ENCODE measurements at places on chromosomes 16 and 17.

DNA sequence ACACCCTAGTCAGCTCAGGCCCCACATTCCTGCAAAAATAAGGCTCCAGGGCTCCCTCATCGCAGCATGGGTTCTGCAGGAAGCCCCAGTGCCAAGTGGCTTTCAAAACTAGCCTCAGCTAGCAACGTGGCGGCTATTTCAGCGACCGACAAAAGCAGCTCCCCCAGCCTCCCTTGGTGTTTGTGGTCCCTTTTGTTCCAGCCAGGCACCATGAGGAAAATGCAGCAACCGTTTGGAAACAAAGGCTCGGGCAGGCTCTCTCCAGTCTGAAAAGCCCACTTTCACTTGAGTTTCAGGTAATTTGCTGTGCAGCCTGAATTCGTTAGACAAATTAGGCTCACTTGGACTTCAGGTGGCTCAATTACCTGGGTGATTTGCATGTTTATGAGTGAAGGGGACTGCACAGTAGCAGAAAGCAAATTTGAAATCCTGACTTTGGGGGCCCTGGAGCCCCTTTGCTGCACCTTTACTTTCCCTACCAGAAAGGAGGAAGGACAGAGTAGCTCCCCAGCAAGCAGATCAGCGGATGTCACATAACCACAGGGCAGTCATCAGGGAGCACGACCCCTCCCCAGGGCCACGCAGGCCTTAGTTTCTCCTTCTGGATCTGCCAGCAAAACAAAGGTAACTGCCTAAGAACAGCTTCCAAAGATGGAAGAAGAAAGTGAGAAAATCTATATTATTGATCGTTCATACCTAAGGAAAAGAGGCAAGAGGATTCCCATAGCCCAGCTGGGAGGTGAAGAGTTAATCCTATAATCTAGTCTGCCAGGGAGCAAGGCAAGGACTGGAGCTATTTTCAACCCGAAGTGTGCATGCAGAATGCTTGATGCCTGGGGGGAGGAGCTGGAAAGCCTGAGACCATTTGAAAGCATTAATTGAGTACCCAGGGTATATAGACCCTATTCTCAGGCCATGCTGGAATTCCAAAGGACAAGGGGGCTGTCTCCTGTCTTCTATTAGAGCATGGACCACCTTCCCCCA is 143.1 kb upstream of the SDK2 start:
- DNase-seq = no peak

- no peak for DNase-seq
Observed at GRCh38 chr16:11409398-11409797, 64.1 kb downstream of the RMI2 start.

GRCh38 chr16:12170103-12171040 is 193.8 kb downstream of the SNX29 start:
- no peak for DNase-seq

- DNase-seq = no peak
Observed at GRCh38 chr17:62848334-62848733, 40.2 kb upstream of the MARCHF10 start.

- DNase-seq = no peak
Observed at GRCh38 chr16:24348545-24349290, 92.6 kb downstream of the CACNG3 start.

- DNase-seq = no peak
Observed at GRCh38 chr17:83099086-83099555, 19.7 kb downstream of the METRNL start.

DNA sequence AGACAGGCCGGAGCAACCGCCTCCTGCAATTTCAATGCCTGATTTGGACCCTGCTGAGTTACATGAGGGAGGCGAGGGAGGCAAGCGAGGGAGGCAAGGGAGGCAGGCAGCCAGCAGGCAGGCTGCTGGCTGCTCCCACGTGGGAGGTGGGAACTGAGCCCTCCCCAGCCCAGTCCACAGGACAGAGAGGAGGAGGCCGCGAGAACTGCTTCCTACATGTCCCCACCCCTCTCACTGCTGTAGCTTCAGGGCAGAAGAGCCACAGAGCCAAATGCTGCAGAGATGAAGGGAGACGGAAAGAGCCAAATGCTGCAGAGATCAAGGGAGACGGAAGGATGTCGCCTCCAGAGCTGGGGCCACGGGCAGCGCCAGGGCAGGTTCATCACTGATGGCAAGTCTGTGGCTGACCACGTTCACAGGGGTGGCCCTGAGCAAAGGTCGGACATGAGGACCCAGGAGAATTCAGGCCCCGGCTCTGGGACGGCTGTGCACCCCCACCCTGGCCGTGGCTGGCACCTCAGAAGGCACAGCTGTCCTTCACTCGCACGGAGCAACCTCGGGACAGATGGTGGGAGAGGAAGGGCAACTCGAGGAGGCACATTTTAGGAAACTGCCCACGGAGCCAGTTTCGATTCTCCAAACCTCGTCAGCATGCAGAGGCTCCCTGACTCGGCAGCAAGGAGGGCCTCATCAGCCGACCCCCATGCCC is 21.5 kb downstream of the RPH3AL start:
- no peak for DNase-seq

DNA sequence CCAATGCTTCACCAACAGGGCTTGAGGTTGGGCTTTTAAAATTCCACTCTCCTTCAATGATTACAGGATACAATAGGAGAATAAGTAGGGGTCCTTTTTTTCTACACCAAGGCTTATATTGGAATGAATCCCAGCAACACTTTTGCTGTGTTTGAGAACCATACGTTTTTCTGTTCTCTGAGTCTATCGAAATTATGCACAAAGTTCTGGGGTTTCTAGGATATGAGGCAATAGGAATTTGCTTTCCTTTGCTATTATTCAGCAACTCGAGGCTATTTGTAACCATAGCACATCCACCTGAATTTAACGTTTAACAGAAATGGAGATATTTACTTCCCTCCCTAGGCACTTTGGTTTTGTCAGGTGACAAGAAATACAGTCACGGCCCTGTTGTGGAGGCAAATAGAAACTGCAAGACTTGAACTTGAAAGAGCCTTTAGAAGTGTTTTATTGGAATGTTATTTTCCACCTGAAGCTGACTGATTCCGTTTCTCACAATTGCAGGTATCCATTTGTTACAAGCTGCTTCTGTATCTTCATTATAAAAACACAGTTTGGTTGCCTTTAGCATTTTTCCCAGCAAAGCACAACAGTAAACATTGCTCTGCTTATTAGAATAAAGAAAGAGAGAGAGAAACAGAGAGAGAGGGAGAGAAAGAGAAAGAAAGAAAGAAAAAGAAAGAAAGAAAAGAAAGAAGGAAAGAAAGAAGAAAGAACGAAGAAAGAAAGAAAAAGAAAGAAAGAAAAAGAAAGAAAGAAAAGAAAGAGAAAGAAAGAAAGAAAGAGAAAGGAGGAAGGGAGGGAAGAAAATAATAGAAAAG is 109.6 kb downstream of the HS3ST3A1 start:
- no peak for DNase-seq

GRCh38 chr17:50133028-50133768 is 3.2 kb upstream of the SAMD14 start:
- peak; percentile 17 for DNase-seq

- DNase-seq = no peak
Observed at GRCh38 chr17:30380643-30381339, 2.1 kb downstream of the CPD start.

- DNase-seq = no peak
Observed at GRCh38 chr16:47037396-47037745, 63.9 kb upstream of the DNAJA2 start.

DNA sequence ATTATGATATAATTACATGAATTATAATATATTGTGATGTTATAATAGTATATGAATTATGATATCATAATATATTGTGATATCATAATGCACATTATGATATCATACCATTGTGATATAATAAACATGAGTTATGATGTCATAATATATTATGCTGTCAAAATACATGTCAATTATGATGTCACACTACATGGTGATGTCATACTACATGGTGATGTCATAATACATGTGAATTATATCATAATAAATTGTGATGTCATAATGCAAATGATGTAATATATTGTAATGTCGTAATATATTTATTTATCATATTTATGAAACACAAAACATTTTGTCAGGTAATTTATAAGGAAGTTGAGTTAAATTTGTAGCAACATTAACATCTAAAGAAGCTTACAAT is 1950.1 kb downstream of the TP53TG3F start:
- DNase-seq = no peak

All from RCC 7860 (cell line).